Lower leg skin (tissue), 4 donors: ENCODE measurements at places on chromosomes 2 and 18. TPM values are rescaled to one million over a fixed set of nuclear protein-coding genes. Genes with fewer than 3 reads are reported as not detected.
A peak's percentile ranks its signal among the peaks of the same experiment; 100 is the strongest.

The PHOSPHO2 gene
- total RNA-seq: 7.6 TPM

The SLC4A3 gene
- 2.1 TPM for total RNA-seq

- peak; percentile 66 for DNase-seq
Observed at GRCh38 chr2:237724811-237725478, 73.6 kb upstream of the RBM44 start.

The RESP18 gene
- not detected for total RNA-seq

GRCh38 chr2:202036601-202037037 is 3.0 kb downstream of the FZD7 start:
- no peak for DNase-seq
